Left ventricle myocardium inferior (tissue), 1 donor: ENCODE measurements at places on chromosomes 11 and 22. TPM values are rescaled to one million over a fixed set of nuclear protein-coding genes. Genes with fewer than 3 reads are reported as not detected.

GRCh38 chr11:74257959-74258553, 53.4 kb downstream of the P4HA3 start:
- peak; percentile 55 for DNase-seq

- peak; percentile 69 for DNase-seq
These were observed 57.0 kb downstream of the MYH9 start for GRCh38 chr22:36330655-36331305.

- DNase-seq: no peak
These were observed 561.8 kb upstream of the CADM1 start for GRCh38 chr11:116065986-116066385.

DNA sequence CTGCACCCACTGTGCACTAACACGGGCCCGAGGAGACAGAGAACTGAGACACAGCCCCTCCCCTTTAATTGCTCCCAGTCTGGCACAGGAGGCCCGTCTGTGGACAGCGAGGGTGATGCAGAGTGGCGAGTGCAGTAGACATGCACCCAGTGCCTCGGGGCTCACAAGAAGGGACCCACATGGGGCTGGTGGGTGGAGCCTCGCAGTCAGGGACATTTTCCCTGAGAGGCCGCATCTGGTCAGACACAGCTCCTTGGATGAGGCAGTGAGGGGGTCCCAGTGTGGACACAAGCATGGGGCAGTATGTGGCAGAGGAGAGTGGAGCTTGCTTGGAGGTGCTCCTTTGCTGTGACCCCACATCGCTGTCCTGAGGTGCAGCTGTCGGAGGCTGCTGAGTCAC, 54.8 kb downstream of the SBF1 start:
- DNase-seq: no peak

CHRNA10 gene
- total RNA-seq: 1.0 TPM
